Adrenal gland (tissue), 19 donors: ENCODE measurements at places on chromosomes 2 and 18. TPM values are rescaled to one million over a fixed set of nuclear protein-coding genes. Genes with fewer than 3 reads are reported as not detected.

The IGFBP5 gene
- total RNA-seq, result 1,213 TPM

The WDR12 gene
- 17.6 TPM for total RNA-seq

The IL1R1 gene
- 134 TPM for total RNA-seq

The GPR75 gene
- 4.1 TPM for total RNA-seq

The POLE4 gene
- total RNA-seq, result 39.8 TPM

The MDH1 gene
- total RNA-seq, result 477 TPM

The MARCO gene
- 56.0 TPM for total RNA-seq
